Karpas-422 (cell line): ENCODE measurements at places on chromosomes 6 and 20.

DNA sequence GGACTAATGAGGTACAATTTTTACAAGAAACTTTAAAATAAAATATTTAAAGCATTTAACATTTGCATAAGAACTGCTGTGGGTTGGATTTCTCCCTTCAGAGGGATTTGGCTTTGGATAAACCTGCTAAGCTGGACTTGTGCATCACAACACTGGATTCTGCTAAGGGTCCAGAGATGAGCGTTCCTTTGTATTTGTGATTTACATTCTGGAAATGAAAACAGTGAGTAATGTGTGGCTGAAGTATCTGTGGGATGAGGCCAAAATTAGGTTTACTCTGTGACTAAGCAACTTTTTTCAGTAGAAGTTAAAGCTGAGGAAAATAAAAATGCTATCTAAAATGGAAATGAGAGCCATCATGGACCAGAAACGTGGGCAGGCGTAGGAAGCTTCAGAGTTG is 494.3 kb downstream of the EPM2A start:
- DNase-seq, result no peak

GRCh38 chr20:60240986-60241385 is 282.8 kb downstream of the CDH26 start:
- DNase-seq, result no peak

- DNase-seq, result peak; percentile 72
These were observed 1211.1 kb upstream of the GJE1 start for GRCh38 chr6:140921366-140922226.

DNA sequence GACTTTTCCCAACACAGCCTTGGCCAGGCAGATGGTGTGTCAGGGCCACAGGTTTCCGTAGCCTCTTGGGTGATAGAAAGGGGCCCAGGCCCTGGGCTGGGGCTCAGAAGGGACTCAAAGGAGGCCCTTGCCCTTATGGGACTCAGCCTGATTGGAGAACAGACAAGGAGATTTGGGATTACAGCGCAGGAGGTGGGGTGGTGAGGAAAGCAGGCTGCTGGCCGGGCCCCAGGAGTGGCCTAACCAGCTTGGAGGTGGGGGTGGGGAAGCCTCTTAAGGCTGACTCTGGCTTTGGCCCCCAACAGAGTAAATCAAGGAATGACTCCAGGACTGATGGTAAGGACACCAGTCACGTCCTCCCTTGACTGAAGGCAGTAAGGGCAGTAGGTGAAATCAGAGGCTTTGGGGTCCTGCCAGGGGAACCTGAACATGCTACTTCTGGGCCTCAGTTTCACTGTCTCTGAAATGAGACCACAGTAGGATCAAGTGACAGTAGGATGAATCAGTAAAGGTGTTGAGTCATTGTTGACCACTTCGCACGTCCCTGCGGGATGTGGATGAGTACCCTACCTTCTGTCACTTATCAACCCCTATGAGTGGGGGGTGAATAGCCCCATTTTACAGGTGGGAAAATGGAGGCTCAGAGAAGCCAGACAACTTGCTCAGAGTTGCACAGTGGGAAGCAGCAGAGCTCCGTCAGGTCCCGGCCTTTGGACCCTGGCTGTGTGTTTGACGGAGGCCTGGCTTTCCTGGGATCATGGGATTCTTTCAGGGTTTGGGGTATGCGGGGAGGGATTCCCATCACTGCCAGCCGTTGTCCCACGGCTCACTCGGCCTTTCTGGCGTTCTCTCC is 4.5 kb downstream of the SNAI1 start:
- peak; percentile 32 for DNase-seq

DNA sequence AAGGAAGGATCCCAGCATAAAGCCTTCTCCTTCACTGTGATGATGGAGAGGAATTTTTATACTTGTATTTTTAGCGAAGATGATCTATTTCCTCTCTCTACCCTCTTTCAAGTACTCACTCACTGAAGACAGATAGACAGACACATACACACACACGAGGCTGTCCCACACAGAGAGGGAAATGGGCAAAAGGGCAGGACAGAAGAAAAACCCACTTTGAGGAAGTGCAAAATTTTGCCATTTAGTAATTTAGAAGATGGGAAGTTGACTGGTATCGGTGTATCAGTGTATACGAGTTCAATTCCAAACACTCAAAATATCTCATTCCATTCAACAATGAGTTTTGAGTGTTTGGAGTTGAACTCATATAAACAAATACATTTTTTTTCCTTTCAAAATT is 30.9 kb downstream of the HEBP2 start:
- no peak for DNase-seq
